ENCODE measurements at places on chromosomes 11 and 22. TPM values are rescaled to one million over a fixed set of nuclear protein-coding genes. Genes with fewer than 3 reads are reported as not detected.

The BUD13 gene
- polyA plus RNA-seq = 16.2 TPM

The TYMP gene
- 5.5 TPM for polyA plus RNA-seq

The SHANK3 gene
- not detected for polyA plus RNA-seq

The DNAJB13 gene
- 0.46 TPM for polyA plus RNA-seq

The RBM4 gene
- polyA plus RNA-seq = 262 TPM

The POU2AF1 gene
- polyA plus RNA-seq = 0.12 TPM

The TMEM86A gene
- 0.43 TPM for polyA plus RNA-seq

DNA sequence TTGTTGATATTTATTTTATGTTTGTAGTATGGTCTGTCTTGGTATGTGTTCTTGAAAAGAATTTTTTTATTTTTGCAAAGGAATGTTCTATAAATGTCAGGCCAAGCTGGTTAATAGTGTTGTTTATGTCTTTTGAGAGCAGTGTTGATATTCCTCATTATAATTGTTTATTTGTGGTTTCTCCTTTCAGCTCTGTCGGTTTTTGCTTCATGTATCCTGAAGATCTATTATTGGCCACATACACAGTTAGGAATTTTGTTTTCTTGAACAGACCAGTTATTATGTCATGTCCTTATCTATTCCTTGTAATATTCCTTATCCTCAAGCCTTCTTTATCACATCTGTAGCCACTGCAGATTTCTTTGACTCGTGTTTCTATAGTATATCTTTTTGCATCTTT lies 56.5 kb downstream of the PDHX start:
- DNase-seq = no peak
- peaks cover 32% of the 10 kb centered on the region for H3K36me3 ChIP-seq
- no peaks in the 10 kb centered on the region for H3K27me3 ChIP-seq
- no peak overlapping the region for H3K27ac ChIP-seq

- no peaks in the 10 kb centered on the region for H3K4me1 ChIP-seq
- no peak overlapping the region for H3K4me3 ChIP-seq
- no peak for DNase-seq
- peaks cover 16% of the 10 kb centered on the region for H3K27me3 ChIP-seq
- peaks cover 26% of the 10 kb centered on the region for H3K36me3 ChIP-seq
Measured at GRCh38 chr11:121741761-121742361, 289.1 kb upstream of the SORL1-AS1 start.

- no peaks in the 10 kb centered on the region for H3K27me3 ChIP-seq
- no peak for DNase-seq
- H3K4me3 ChIP-seq = no peak overlapping the region
- H3K27ac ChIP-seq = no peak overlapping the region
- no peaks in the 10 kb centered on the region for H3K36me3 ChIP-seq
Measured at GRCh38 chr11:5531053-5531831, 14.7 kb upstream of the UBQLNL start.

- peaks cover 1% of the 10 kb centered on the region for H3K36me3 ChIP-seq
- no peak for DNase-seq
- H3K27ac ChIP-seq = no peak overlapping the region
- H3K4me3 ChIP-seq = no peak overlapping the region
Measured at GRCh38 chr11:59776210-59777066, 21.3 kb downstream of the STX3 start.

- no peaks in the 10 kb centered on the region for H3K36me3 ChIP-seq
- H3K27me3 ChIP-seq = no peaks in the 10 kb centered on the region
- H3K27ac ChIP-seq = no peak overlapping the region
Measured at GRCh38 chr22:37455896-37456295, 28.6 kb upstream of the ELFN2 start.

- no peaks in the 10 kb centered on the region for H3K27me3 ChIP-seq
- peaks cover 55% of the 10 kb centered on the region for H3K4me1 ChIP-seq
- H3K27ac ChIP-seq = no peak overlapping the region
- no peak overlapping the region for H3K4me3 ChIP-seq
Measured at GRCh38 chr11:35683728-35684339, 21.3 kb downstream of the TRIM44 start.

DNA sequence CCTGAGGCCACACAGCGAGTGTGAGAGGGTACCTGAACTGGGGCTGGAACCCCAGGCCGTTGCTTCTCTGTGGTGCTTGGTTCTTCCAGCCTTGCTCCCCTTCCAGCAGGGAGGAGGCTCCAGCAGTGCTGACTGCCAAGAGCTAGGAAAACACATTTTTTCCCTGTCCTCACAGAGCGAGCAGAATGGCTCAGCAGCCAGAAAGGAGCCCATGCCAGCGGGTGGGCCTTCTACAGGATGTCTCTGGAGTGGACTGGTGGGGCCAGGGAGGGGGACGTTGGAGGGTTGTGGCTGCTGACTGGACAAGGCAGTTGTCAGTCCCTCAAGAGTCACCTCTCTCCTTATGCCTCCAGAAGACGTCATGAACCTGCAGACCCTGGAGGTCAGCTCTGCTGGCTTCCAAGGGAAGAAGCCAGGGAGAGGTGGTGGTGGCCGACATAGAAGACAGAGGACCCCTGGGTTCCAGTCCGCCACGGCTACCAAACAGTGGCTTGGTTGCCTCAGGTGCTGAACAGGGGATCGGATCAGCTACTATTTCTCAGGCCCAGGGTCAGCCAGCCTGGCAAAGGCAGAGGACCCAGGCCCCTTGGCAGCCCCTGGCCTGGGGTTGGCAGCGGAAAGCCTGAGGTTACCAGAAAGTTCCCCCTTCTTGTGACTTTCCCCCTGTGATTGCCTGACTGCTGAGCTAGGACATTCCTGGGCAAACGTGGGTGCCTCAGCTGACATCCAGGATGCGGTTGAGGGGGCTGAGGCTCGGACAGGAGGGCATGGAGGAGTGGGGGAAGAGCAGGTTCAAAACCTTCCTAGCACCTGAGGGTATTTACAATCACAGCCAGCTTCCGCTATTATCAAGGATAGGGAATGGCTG lies 3.7 kb downstream of the MAFF start:
- peak overlapping the region; percentile 46 for H3K4me3 ChIP-seq
- H3K4me1 ChIP-seq = peaks cover 31% of the 10 kb centered on the region
- DNase-seq = no peak
- peak overlapping the region; percentile 65 for H3K27ac ChIP-seq
- no peaks in the 10 kb centered on the region for H3K27me3 ChIP-seq
- no peaks in the 10 kb centered on the region for H3K36me3 ChIP-seq

GRCh38 chr22:30297991-30298701 lies 8.8 kb upstream of the CASTOR1 start:
- peak overlapping the region; percentile 98 for H3K27ac ChIP-seq
- no peak for DNase-seq
- H3K27me3 ChIP-seq = no peaks in the 10 kb centered on the region
- peaks cover 99% of the 10 kb centered on the region for H3K4me1 ChIP-seq

DNA sequence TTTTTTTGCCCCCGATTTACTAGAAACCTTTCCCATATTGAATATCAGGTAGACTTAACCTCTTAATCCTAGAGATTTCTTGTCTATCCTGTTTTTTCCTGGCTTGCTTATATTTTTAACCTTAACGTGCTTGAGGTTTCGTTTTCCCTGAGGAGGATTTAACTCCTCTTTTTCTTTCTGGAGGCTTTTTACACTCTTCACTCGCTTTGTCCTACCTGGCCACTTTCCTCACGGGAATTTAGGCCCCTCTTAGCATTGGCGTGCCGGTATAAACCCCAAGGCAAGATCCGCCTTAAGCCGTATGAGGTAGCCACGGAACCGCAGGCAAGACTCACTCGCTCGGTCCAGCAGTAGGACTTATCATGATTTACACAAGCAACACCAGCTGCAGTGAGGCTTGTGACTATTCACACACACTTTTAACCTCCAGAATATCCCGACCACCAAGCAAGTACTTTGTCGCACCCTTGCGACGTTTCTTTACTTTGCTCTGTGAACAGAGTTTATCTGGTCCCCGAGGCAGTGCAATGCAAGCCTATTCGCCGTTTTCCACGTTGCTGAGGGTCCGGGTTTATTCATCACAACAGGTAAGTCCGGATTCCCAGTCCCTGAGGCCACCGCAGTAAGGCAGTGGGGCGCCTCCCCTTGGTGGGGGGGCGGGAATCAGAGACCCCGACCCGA lies 20.6 kb upstream of the ALDH3B2 start:
- no peaks in the 10 kb centered on the region for H3K27me3 ChIP-seq
- H3K4me1 ChIP-seq = no peaks in the 10 kb centered on the region
- DNase-seq = no peak
- no peak overlapping the region for H3K4me3 ChIP-seq

DNA sequence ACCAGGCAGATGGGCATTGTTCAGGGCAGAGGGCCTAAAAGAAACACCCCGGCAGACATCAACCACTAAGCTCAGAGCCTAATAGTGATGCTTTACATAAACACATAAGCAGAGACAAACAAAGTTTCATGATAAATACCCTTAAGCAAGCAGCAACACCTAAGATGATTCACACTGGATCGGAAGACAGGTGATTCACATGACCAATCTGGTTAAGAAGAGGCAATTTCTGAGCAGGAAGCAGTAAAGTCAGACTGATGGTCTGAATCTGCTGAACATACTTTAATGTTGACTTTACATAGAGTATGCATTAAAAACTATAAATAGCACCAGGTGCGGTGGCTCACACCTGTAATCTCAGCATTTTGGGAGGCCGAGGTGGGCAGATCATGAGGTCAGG lies 56.1 kb downstream of the SYN3 start:
- H3K4me1 ChIP-seq = no peaks in the 10 kb centered on the region
- H3K27ac ChIP-seq = no peak overlapping the region
- DNase-seq = no peak
- H3K27me3 ChIP-seq = peaks cover 8% of the 10 kb centered on the region
- H3K4me3 ChIP-seq = no peak overlapping the region

DNA sequence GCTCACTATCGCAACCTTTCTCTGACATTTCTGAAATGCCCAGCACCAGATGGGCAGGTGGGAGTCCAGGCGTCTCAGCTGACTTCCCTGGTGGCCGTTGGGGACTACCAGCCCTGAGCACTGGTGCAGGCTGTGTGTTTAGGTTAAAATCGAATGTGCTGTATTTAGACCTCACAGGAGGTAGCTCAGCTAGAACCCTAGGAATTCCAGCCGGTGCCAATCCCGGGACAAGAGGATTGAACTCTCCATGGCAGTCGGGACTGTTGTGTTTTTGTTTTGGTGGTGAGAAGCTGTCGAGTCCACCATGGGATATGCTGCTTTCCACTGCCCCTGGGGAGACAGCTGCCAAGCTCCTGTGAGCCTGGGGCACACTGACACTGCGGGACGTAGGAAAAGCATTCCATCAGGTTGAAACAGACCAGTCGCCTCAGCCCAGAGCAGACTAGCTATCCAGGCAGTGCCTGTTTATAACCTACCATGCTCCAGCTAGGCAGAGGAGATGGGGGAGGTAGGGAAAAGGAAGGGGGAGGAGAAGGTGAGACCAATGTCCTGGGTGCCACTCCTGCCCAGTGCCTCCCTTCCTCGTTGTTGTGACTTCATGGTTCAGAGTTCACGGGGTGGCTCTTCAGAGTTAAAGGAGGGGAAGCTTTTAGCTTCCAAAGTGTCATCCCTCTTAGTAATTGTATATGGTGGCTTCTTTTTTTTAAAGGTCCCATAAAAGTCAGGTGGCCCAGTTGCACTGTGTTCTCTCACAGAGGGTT lies 53.0 kb downstream of the MICAL2 start:
- H3K36me3 ChIP-seq = no peaks in the 10 kb centered on the region
- H3K4me3 ChIP-seq = no peak overlapping the region
- no peaks in the 10 kb centered on the region for H3K27me3 ChIP-seq
- H3K27ac ChIP-seq = no peak overlapping the region
- H3K4me1 ChIP-seq = no peaks in the 10 kb centered on the region

GRCh38 chr22:27068121-27068520 lies 410.7 kb downstream of the MIAT start:
- no peak overlapping the region for H3K27ac ChIP-seq
- peaks cover 4% of the 10 kb centered on the region for H3K4me1 ChIP-seq
- no peak for DNase-seq
- peaks cover 56% of the 10 kb centered on the region for H3K27me3 ChIP-seq

DNA sequence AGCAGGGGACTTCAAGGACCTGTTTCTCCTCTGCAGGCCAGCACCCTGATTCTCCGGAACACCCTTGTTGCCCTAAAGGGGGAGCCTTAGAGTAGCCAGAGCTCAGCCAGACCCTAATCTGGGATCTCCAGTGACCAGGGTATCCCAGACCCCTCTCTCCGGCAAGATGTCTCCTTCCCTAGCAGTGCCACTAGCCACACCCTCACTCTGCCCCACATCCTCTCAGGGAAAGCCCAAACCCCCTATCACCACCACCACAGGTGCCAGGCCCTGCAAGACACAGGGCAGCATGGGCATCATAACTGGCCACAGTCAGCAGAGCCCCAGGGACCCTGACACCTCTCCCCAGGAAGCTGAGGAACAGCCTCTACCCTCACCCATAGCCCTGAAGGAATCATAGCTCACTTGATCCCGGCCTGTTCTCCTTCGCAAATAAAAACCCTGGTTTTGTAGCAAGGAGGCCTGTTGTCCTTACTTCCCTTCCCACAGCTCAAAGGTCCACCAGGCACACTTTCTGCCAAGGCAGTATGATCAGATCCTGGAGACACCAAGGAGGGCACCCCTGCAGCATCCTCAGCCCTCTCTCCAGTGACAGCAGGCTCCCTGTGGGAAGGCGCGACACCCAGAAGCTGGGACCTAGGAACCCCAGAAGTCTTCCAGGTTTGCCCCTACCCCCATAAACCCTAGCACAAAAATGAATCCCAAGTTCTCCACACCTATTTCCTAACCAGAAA lies 4.6 kb downstream of the CFL1 start:
- no peak overlapping the region for H3K27ac ChIP-seq
- DNase-seq = no peak

DNA sequence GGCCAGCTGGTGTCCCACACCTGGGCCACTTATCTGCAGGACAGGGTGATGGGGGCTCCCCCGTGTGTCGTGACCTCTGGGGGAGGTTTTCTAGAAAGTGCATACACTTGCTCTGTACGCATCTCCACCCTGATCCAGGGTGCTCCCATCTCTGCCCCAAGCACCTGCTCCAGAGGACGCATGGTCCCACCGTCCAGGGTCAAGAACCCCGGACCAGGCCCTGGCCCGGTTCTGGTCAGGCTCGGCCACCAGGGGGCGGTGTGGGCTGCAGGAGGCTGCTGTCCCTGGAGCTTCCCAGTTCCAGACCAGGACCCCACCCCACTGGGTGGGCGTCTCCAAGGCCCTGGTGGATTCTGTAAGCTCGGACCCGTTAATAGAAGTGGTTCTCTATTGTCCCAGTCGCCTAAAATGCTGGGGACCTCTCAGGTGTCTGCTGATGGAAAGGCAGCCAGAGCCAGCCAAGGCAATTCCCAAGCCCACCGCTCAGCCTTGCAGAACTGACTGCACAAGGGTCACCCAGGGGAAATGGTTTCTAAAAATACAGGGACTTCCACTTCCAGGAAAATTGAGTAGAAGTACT lies 34.7 kb upstream of the SEPTIN5 start:
- no peaks in the 10 kb centered on the region for H3K4me1 ChIP-seq
- no peaks in the 10 kb centered on the region for H3K36me3 ChIP-seq
- peak; percentile 38 for DNase-seq
- no peak overlapping the region for H3K27ac ChIP-seq

DNA sequence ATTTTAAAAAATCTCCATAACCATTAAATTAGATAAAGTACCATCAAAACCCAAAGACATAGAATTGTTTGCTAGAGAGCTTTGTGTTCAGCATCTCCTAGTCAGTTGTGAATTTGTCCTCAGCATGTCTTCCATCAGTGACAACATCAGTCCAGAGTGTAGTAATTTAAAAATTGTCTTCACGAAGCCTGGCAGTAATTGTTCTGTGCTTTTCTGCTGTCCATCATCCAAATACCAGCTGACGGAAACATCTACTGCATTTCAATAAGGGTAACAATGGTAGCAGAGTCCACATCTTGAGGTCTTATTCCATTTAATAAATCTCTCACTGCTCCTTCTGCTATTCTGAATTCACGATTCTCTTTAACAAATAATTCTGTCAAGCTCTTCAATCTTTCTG lies 121.5 kb downstream of the ATXN10 start:
- no peaks in the 10 kb centered on the region for H3K4me1 ChIP-seq
- no peak overlapping the region for H3K27ac ChIP-seq
- H3K36me3 ChIP-seq = peaks cover 78% of the 10 kb centered on the region
- no peak overlapping the region for H3K4me3 ChIP-seq
- no peaks in the 10 kb centered on the region for H3K27me3 ChIP-seq

Measured in naive thymus-derived CD8-positive, alpha-beta T cell (primary cell).